ENCODE measurements at places on chromosomes 4 and X. TPM values are rescaled to one million over a fixed set of nuclear protein-coding genes. Genes with fewer than 3 reads are reported as not detected.

REELD1 gene
- 0.90 TPM for polyA plus RNA-seq

SSX2 gene
- polyA plus RNA-seq = not detected

TIMP1 gene
- polyA plus RNA-seq = 66.9 TPM

CTAG1A gene
- polyA plus RNA-seq = not detected

COX7B2 gene
- not detected for polyA plus RNA-seq

TMEM31 gene
- 1.4 TPM for polyA plus RNA-seq

FBXL5 gene
- 116 TPM for polyA plus RNA-seq

TRIML1 gene
- polyA plus RNA-seq = not detected

PAGE2B gene
- polyA plus RNA-seq = not detected

ADAD1 gene
- polyA plus RNA-seq = not detected

APLN gene
- polyA plus RNA-seq = 5.5 TPM

TAF1 gene
- 37.9 TPM for polyA plus RNA-seq

Measured in renal pelvis (tissue), 12 donors.